Renal pelvis (tissue), 12 donors: ENCODE measurements at places on chromosomes 3 and 15. TPM values are rescaled to one million over a fixed set of nuclear protein-coding genes. Genes with fewer than 3 reads are reported as not detected.

GRCh38 chr3:184355261-184356040 lies 6.0 kb downstream of the CLCN2 start:
- DNase-seq: no peak

The MAP6D1 gene
- 0.86 TPM for polyA plus RNA-seq

DNA sequence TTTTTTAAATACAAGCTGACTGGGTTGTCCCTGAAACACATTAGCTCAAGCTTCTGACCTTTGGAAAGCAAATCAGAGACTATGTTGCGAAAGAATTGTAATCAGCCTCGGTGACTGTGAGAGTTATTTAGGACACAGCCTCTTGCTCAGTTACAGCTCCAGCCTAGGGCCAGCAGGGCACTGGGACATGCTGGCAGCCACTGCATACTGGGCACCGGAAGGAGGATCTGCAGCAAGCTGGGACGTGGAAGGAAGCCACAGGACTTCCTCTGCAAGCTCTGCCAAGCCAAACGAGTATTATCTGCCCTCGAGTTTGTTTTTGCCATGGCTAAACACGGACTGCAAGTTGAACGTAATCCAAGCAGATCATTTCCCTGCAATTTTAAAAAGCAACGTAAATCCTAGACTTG lies 24.4 kb upstream of the COPG1 start:
- no peak for DNase-seq

DNA sequence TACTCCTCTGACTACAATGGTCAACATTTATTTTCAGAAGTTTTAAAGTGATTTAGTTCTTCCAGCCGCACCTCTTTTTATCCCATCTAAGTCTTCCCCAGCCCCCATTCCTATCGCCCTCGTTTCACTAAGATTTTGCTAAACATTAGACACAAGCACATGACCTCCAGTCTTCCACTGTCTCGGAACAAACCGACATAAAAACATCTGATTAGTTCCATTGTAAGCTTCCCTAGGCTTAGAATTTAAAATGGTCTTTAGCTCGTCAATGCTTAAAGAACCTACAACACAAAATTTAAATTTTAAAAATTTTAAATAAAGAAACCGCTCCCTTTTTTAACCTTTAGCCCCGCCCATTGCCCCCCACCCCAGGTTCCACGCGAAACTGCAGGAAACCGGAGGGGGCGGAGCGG lies 284 bp upstream of the TSC22D2 start:
- DNase-seq: no peak

DNA sequence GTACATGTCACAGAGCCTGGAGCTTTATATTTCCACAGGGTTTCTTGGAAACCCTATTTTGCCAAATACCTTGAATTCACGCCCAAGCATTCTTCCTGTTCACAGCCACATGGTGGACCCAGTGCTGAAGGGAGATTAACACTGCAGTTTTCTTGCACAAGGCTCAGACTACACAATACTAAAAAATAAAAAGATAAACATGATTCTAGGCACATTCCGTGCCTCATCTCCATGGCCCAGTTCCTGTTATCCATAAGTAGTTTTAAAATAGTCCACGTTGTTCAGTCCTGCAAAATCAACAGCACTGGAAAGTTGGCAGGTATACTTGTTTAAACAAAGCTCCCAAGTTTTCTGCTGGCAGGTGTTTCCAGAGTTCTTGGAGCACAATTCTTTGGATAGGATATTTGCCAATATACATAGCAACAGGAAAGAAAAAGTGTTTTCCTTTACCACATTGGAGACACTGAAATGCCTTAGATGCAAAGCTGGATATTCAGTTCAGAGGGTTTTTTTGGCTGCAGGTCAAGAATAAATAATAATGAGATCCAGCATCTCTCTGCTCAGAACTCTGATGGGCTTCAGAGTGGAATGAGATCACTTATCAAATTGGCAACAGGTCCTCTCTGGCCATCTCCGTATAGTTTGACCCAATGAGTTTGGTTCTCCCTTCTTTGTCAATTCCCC lies 88.1 kb upstream of the TGFBR2 start:
- DNase-seq: no peak

GRCh38 chr15:94582368-94582767 lies 351.0 kb downstream of the MCTP2 start:
- DNase-seq: peak; percentile 40

DNA sequence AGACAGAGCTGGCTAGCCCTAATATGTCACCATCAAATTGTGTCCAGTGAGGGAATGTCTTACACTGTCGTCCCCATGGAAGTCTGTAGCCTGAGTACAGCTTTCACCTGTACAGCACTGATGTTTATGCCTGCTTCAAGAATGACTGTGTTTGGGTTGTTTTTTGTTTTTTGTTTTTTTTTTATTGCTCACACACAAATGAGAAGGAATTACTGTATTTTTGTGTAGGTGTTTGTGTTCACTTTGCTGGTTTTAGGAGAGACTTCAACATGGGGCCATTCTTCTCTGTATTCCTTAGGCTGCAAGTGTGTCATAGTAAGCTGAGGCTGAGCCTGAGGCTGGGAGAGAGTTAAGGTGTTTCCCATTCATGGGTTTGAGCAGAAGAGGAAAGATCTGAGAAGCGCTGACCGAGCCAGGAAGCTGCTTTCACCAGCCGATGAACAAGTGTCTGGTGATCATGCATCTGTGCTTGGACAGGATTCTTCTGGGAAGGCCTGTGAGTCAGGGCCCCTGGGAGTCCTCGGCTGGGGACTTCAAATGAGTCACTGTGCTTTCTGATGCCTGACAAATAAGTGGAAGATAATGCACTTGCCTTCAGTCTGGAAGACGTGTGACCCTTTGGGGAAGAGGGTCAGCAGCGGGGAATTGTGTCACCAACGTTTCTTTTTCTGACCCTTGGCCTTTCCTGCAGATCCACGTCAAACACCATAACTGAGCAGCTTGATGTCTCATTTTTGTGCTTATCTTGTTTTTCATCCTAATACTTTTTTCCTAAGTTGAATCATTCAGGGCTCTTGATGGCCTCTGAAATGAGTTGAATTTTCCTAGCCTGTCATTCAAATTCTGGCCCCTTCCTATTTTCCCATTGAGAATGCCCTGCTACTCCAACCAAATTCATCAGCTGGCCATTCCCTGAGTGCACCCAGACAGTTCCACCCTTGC lies 36.7 kb upstream of the ZBTB38 start:
- no peak for DNase-seq

DNA sequence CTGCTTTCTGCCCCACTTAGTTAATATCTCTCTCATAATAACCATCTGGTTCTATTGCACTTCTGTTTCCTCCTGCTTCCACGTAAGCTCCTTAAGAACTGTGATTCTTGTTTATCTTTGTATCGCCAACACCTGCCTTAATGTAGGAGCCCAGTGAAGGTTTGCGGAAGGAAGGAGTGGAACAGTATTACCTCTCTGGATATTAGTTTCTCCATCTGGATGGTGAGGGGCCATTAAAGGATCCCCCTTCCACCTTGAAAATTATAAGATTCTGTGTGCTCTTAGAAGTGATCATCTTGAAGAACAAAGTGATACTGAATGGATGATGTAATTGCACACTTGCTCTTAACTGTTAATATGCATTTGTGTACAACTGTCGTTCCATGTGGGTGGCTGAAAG lies 2.2 kb downstream of the CHRNA5 start:
- DNase-seq: no peak

The ALDH1A2 gene
- polyA plus RNA-seq: 277 TPM

The SMAD6 gene
- 46.2 TPM for polyA plus RNA-seq

DNA sequence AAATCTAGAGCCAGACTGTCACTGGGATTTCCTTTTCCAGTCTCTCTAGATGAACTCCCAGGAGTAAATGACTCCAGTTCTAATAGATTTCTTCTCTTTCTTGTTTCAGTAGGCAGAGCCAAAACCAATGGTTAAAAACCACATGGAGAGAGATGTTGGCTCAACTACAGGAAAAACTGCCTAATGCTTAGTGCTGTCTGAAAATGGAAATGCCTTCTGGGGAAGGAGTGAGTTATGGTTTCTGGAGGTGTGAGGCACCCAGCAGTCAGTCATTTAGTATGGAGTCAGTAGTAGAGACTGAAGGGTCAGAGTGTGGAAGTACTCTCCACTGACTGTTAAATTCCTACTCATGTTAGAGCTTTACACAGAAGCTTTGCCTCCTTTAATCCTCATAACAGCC lies 136.7 kb downstream of the CCNL1 start:
- no peak for DNase-seq

The PLSCR5 gene
- not detected for polyA plus RNA-seq

- no peak for DNase-seq
Observed at GRCh38 chr3:127682561-127682960, 9.8 kb downstream of the ABTB1 start.

- DNase-seq: no peak
Observed at GRCh38 chr3:61924090-61924735, 362.8 kb downstream of the PTPRG start.

DNA sequence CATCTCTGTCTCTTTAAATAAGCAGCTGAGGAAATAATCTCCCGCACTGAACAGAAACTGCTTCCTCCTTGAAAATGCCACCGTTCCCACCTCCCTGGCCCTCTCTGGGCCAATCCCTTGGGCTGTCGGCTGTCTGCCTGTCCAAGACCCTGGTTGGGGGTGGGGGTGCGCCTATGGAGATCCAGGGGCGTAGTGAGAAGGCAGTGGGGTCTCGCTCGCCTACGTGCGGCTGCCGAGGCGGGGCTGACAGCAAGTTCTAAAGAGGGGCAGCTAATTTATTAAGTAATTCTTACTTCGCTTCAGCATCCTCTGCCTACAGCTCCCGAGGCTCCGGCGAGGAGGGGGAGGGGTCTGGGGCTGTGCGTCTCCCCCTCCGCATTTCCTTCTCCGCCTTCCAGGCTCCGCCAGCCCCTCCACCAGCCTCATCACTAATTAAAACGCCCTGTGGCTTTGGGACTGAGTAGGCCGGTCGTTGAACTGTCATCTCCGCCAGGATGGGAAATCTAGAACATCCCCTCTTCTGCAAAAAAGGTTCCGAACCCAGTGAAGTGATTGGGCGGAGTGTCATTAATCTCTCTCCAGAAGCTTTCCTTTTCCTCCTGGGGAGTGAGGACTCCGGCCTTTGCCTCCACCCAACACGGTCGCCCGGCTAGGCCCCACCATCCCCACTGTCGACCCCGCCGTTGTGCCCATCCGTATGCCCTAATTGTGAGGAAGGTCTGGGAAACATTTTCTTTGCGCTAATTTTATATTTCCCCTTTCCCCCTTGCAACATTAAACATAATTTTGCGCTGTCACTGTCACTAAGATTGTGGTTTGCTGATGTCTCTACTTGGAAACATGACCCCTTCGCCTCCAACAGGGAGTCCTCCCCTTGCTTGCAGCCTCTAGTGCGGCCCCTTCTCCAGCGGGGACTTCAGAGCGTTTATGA lies 16.9 kb downstream of the NR2F2 start:
- DNase-seq: no peak

DNA sequence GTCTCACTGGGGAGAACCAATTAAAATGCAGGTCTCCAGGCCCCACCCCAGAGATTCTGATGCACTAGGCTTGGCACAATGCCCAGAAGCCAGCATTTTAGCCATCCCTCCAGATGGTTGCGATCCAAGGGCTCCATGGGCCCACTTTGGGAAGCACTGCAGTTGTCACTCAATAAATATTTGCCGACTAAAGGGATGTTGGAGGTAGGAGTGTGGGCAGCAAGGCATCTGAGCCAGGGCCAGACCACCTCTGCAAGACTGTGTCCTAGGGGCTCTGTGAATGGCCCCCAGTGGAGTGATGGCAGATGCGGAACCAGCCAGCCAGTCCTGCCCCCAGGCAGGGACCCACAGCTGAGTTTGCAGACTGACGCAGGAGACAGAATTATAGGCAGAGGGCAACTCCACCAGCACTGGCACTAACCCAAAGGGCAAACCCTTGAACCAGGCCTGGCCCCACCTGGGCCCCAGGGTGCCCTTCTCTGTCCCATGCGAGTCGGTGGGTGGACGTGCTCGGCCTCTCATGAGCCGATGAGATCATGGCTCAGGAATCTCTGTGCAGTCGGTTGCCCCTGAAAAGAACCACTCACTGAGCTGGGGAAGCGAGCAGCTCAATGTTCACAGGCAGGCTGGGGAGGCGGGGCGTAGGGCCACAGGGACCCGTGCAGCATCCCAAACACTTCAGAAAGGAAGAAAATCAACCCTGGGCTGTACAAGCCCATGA lies 49.7 kb downstream of the SEMA5B start:
- DNase-seq: peak; percentile 79

DNA sequence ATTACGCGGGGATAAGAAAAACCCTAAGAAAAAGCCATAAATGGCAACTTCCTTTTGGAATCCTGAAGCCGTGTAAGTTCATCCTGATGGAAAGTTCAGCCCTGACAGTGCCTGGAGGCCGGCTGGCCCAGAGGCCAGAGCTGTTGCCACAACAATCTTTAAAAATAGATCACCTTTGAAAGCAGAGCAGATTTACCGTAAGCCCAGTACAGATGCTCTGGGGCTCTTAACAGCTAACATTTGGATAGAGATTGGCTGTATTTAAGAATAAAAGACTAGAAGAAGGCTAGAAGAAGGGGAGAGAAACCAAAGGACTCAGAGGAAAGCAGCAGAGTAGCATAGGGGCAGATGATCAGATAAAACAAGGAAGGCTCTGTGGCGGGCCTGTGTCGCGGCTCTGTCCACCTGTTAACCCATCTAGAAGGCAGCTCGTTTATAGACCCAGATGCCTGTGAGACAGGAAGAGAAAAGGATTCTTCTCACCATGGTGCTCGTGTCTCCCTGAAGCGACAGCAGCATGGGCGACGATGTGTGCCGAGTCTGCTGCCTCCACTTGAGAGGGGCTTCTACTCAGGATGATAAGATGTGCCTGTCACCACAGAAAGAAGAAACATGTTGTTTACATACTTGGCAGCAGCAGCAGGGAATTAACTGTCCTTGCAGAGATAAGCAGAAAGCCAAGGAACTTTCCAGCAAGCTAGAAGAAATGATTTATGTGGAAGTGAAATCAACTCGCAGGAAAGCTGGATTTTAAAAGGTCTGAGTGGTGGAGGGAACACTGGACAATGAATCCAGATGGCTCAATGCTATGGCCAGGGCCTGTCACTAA lies 69.9 kb downstream of the SYNM start:
- peak; percentile 24 for DNase-seq

The ZNF620 gene
- 11.9 TPM for polyA plus RNA-seq

DNA sequence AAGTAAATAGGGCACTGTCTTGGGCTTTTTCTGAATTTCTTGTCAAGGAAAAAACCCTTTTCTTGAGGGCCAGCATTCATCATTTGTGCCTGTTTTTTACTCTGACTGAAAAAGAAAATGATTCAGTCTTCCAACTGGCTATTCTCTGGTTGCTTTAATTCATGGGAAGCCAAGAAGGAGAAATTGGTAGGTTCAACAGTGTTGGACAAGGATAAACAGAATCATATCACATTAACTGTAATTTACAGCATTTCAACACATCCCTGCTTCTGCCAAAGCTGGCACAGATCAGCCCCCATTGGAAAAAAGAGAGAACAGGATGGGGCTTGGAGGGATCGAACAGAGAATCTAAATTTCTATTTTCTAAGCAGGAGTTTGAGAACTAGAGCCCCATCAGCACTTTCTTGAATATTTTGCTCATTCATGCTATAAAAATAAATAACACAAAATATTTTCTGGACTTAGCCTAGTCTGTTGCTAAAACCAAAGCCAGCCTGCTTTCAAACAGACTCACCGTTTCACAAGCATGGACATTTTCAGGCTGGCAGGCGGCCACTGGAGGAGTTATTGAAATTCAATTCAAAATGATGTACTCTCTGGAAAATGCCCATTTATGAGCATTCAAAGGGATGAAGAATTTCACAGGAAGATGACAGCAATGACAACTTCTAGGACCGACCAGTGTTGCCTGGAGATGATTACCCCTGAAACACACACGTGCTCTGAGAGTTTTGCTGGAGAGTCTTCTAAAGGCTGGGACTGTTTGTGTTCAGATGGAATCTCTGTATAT lies 181.2 kb downstream of the WNT5A start:
- no peak for DNase-seq

- no peak for DNase-seq
Observed at GRCh38 chr3:191376516-191377141, 46.3 kb upstream of the UTS2B start.

GRCh38 chr3:146511402-146512134 lies 32.8 kb downstream of the PLSCR1 start:
- peak; percentile 52 for DNase-seq
